Activated T-cell treated with anti-CD3 and anti-CD28 coated beads, Interleukin-2, amount 50 U/mL, for 1 hour (primary cell): ENCODE measurements at places on chromosomes 1 and 21.

- DNase-seq, result no peak
Measured at GRCh38 chr1:21667348-21668231, 1.6 kb downstream of the RAP1GAP start.

DNA sequence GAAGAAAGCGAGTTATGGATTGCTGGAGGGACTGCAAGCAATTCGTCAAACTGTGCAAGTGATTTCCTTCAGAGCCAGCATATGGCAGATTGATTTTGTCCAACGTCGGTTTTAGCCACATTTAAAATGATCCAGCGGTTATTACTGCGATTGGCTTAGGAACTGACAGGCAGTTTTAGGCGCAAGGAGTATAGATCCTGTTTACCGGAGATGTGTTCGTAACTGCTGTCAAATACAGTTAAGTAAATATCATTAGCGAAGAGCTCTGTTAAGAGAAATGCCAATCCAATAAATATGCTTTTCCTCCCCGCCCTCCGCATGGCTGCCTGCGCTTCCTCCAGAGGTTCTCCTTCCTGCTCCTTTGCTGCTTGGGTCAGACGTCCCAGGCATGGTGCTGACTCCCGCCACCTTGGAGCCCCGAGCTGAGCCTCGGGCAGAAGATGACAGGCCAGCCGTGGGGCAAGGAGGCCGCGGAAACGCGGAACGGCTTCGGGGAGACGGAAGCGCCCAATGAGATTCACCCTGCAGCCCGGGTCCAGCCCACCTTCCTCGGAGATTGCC is 9.4 kb upstream of the BARHL2 start:
- no peak for DNase-seq

GRCh38 chr1:43858324-43858723 is 75.3 kb upstream of the ARTN start:
- no peak for DNase-seq

- no peak for DNase-seq
Measured at GRCh38 chr1:37394574-37395464, 79.6 kb upstream of the ZC3H12A start.

GRCh38 chr1:151774256-151774922 is 11.1 kb upstream of the MRPL9 start:
- DNase-seq, result no peak

GRCh38 chr1:41640141-41640751 is 155.8 kb upstream of the EDN2 start:
- DNase-seq, result no peak

- DNase-seq, result no peak
Measured at GRCh38 chr1:40478276-40478675, 1.2 kb downstream of the ZFP69 start.

- DNase-seq, result no peak
Measured at GRCh38 chr1:224375059-224375458, 18.4 kb downstream of the CNIH4 start.

DNA sequence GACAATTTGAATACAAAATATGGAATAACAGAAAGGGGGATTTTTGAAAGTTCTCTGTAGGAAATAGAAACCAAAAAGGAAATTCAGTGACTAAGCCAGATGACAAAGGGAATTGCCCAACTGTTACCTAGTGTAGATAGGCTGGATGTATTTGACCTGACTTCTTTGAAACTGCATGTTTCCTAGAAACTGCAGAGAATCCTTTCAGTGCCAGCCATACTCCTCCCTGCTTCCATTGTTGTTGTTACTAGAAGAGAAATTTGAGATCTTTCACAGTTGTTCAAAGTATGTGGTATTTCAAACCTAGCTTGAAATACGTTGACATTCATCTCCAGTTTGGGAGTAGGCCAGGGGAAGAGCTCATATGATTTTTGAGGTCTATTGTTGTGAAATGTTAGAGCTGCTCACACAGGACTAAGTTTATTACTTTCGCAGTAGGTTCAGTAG is 1.8 kb upstream of the GBP5 start:
- no peak for DNase-seq

GRCh38 chr1:62068416-62068843 is 126.2 kb upstream of the L1TD1 start:
- DNase-seq, result no peak

DNA sequence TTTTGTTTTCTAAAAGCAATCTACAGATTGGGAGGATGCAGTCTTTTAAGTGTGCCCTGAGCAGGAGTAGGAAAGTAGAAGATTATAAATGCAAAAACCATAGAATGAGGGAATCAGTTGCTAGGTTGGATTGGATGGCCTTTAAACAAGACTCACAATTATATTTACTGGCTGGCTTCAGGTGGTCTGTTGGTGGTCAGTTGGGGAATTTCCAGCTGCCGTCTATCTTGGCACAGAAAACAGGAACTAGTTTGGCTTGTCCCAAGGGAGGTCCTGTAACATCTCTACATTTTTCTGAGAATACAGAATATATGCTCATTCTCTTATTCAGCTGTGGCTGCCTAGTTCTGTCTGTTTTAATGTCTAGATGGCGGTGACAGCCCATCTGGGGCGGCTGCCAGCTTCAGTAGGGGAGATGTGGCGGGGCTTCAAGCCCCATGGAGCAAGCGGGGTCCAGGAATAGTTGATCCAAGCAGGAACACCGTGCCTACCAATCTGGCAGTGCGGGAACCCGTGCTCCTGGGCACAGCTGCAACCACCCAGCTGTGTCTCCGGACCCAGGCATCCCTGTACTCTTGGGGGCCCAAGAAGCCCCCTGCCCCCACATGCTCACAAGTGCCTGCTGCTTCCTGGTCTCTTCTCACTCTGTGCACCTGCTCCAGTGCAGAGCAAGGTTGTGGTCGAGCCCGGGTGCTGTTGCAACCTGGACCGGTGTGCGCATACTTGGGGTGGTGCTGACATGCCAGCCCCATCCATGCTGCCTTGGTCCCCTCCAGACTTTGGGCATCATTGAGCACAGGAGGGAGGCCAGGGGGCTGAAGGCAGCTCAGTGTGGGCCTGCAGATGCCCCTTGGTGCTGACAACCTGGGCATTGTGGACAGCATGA is 1182.6 kb downstream of the AMY1C start:
- DNase-seq, result no peak

GRCh38 chr1:208977012-208977411 is 606.5 kb upstream of the CAMK1G start:
- DNase-seq, result no peak

DNA sequence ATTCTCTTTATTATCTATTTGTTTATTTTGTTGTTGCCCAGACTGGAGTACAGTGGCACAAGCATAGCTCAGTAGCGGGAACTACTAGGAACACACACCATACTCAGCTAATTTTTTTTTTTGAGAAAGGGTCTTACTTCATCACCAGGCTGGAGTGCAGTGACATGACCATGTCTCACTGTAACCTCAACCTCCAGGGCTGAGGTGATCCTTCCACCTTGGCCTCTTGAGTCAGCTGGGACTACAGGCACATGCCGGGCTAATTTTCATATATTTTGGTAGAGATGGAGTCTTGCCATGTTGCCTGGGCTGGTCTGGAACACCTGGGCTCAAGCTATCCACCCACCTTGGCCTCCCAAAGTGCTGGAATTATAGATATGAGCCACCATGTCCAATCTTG is 5.3 kb upstream of the TXNIP start:
- DNase-seq, result no peak

DNA sequence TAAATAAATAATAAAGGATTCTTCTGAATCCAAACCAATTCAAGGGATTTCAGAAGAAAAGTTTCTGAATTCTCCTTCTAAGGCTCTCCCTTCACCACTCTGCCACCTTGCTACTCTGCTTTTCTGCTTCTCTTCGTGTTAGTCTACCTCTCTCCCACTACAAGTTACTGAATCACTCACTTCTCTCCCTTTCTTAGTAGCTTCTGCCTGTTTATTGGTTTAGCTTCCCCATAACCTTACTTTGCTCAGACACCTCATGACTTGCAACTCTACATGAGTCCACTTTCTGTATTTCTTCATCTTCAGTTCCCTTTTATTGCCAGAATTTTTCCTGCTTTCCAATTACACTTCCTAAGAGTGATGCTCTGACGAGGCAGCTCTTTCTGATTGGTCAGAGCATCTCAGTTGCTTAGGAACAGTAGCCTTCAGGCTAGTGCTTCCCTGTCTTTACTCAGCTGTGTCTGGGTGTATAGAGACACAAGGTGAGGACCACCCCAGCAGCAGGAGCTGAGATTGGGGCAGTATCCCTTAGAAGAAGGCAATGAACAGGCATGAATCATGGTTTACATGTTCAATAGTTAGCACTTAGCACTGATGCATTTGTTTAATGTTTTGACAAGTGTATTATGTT is 144.6 kb downstream of the SLC30A10 start:
- no peak for DNase-seq

DNA sequence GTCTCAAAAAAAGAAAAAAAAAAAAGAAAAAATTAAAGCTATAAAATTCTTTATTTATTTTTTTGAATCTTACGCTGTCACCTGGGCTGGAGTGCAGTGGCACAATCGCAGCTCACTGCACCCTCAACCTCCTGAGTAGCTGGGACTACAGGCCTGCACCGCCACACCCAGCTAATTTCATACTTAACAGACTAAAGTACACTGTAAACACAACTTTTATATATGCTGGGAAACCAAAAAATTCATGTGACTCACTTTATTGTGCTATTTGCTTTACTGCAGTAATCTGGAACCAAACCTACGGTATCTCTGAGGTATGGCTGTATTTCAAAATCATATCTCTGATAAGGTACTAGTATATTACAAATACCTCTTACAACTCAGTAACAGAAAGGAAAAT is 40.3 kb downstream of the HSF2BP start:
- no peak for DNase-seq

GRCh38 chr1:112507921-112508277 is 866 bp upstream of the WNT2B start:
- DNase-seq, result peak; percentile 54

DNA sequence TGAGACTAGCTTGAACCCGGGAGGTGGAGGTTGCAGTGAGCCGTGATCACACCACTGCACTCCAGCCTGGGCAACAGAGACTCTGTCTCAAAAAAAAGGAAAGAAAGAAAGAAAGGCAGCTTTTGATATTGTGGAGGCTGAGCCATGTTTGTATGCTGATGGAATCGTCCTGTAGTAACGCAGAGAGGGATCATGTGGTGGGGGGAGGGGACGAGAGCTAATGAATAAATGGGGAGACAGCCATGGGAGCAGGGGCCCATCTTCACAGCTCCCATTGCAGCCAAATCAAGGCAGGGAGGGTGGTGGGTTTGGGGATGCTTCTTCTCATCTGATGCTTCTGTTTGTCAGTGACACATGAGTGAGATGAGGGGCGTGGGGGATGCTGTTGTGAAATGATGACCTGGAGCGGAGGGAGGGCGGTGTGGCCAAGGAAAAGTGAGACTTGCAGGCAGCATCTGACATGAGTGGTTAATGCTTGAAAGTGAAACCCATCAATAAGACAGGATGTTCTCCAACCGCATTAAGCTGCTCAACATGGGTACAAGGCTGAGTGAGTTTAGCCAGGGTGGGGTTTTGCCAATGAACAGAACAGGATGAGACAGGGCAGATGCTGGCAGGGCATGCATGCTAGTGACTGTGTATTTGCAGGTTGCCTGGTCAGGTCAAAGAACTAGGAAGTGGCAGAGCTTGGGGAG is 16.7 kb downstream of the SPATA21 start:
- DNase-seq, result peak; percentile 29

DNA sequence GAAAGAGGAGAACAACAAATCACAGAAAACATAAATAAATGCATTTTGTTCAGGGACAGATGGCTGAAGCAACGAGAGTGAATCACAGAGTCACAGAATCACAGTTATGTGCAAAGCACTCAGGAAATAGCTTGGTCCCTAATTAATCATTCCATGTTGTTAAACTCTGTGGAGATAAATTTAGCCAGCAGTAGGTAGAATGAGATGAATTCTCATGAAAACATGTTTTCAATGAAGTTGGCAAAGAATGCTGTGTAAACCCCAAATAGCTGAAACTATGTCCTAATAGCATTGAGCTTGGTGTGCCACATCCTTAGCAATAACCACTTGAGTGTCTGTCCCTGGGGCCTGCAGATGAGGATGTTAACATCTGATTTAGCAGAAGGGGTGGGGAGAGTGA is 20.4 kb downstream of the LEPR start:
- DNase-seq, result no peak

- DNase-seq, result no peak
Measured at GRCh38 chr1:49199564-49199963, 422.9 kb upstream of the BEND5 start.

- DNase-seq, result no peak
Measured at GRCh38 chr1:119326251-119326650, 42.3 kb upstream of the HAO2 start.

- DNase-seq, result no peak
Measured at GRCh38 chr1:206965781-206966180, 4.5 kb downstream of the FCAMR start.

DNA sequence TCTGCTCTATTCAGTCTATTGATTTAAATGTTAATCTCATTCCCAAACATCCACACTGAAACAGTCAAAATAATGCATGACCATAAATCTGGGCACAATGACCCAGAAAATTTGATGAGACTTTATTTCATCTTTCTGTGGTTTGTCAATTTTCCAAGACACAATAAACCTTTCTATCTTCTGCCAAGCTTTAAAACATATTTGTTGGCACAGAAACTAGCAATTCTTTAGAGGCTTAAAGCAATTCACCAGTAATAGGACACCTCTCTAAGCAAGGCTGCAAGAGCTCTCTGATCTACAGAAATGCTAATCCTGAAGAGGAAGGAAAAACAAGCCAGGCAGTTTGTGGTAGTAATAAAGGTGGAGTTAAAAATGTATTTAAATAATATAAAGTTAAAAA is 113.7 kb downstream of the FCRL5 start:
- DNase-seq, result no peak
